ENCODE measurements at places on chromosomes 7 and 10. TPM values are rescaled to one million over a fixed set of nuclear protein-coding genes. Genes with fewer than 3 reads are reported as not detected.

Gene ITIH2
- total RNA-seq, result not detected

DNA sequence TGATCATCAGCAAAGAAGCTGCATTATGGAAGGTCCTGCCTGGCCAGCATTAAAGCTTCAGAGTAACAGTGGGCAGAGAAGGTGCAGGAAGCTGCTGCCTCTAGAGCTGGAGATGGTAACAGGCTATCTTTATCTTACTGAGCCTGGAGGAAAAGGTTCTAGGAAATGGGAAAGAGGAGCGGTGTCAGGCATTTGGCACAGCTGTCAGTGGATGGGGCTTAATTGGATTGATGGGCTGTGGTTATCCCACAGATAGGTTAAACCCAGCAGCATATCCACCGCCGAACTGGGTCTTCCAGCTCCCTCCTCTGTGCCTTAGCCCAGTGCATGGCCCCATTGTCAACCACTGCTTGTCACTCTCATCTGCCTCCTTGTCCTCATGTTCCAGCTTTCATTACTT lies 127.6 kb downstream of the CCNY start:
- H3K4me1 ChIP-seq, result peaks cover 43% of the 10 kb centered on the region
- H3K4me3 ChIP-seq, result no peak overlapping the region
- no peaks in the 10 kb centered on the region for H3K27me3 ChIP-seq
- DNase-seq, result no peak
- peaks cover 2% of the 10 kb centered on the region for H3K36me3 ChIP-seq
- H3K27ac ChIP-seq, result no peak overlapping the region

Gene STOX1
- 0.76 TPM for total RNA-seq

Gene PRLHR
- not detected for total RNA-seq

DNA sequence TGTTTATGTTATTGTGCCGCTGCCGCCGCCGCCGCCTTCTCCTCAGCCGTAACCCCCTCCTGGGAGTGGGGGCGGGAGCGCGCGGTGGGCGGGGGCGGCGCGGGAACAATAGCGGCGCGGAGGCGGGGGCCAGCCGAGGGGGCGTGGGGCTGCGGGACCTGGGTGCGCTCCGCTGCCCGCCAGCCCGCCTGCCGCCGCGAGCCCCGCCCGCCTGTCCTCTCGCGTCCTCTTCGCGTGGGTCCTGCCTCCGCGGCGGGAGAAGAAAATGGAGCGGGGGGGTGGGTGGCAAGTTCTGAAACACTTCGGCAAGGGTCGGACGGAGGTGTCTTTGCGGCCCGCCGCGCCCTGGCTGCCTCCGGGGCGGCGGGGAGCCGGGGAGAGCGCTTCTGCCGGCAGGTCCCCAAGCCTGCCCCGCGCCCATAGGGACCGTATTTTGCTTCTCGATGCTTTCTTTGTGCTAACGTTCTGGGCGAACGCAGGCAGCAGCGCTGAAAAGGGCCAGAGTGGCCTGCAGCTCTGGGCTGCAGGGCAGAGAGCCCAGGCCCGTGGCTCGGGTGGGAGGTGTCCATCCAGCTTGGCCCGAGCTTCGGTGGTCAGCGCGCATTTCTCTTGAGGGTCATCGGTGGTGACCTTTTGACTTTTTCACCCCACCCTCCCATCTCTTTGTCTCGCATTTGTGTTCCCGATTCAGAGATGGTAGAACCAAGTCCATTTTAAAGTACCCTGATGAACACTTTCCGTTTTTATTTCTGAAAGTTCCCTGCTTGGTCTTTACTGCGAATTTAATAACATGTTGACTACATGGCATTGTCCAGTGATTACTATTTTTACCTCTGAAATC lies 613 bp downstream of the MAPK8 start:
- peak overlapping the region; percentile 83 for H3K27ac ChIP-seq
- peaks cover 23% of the 10 kb centered on the region for H3K4me1 ChIP-seq
- peak overlapping the region; percentile 82 for H3K4me3 ChIP-seq
- peaks cover 5% of the 10 kb centered on the region for H3K36me3 ChIP-seq
- DNase-seq, result peak; percentile 91

- H3K4me1 ChIP-seq, result no peaks in the 10 kb centered on the region
- H3K27me3 ChIP-seq, result peaks cover 7% of the 10 kb centered on the region
- H3K27ac ChIP-seq, result no peak overlapping the region
- no peak for DNase-seq
- H3K4me3 ChIP-seq, result no peak overlapping the region
Measured at GRCh38 chr10:73554721-73555120, 36.4 kb downstream of the USP54 start.

- peak within 1 kb of the TSS; percentile 92 for H3K27ac ChIP-seq
- peak within 1 kb of the TSS; percentile 77 for H3K4me3 ChIP-seq
- H3K36me3 ChIP-seq, result peaks cover 2% of the 10 kb centered on the region
- peaks cover 11% of the 10 kb centered on the region for H3K27me3 ChIP-seq
- peak; percentile 97 for DNase-seq
Measured at GRCh38 chr10:124461642-124462347, at the start of gene LHPP. TSS of gene LHPP (plus strand) at chr10:124461823. CDS start at chr10:124461863, 40 bp downstream.

Measured in activated CD4-positive, alpha-beta T cell treated with anti-CD3 and anti-CD28 coated beads, Interleukin-2, amount 10 ng/mL, durations not matched to agents 24 days and 14 days (primary cell).